ENCODE measurements at places on chromosomes 16 and 17. TPM values are rescaled to one million over a fixed set of nuclear protein-coding genes. Genes with fewer than 3 reads are reported as not detected.

Gene KRTAP4-9
- total RNA-seq = 1.1 TPM

Gene ABCC11
- 0.15 TPM for total RNA-seq

Gene SLX1A
- 8.3 TPM for total RNA-seq

Gene RHOT1
- total RNA-seq = 21.0 TPM

Gene CCL17
- not detected for total RNA-seq

Gene WNT9B
- total RNA-seq = not detected

Gene HAP1
- total RNA-seq = not detected

Gene CBX8
- total RNA-seq = 8.2 TPM

Gene CFAP20
- total RNA-seq = 33.8 TPM

Gene LITAFD
- not detected for total RNA-seq
